ENCODE measurements at places on chromosomes 1 and 21.

DNA sequence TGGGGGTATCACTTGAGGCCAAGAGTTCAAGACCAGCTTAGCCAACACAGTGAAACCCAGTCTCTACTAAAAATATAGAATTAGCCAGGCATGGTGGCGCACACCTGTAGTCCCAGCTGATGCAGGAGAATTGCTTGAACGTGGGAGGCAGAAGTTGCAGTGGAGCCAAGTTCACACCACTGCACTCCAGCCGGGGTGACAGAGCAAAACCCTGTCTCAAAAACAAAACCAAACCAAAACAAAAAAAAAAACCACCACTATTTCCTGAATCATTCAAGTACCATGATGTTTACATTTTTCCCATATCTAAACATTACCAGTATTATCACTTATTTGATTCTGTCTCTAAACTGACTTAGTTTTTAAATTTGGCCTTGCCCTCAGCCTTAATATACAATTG is 29.5 kb downstream of the TUT4 start:
- peak; percentile 15 for DNase-seq

DNA sequence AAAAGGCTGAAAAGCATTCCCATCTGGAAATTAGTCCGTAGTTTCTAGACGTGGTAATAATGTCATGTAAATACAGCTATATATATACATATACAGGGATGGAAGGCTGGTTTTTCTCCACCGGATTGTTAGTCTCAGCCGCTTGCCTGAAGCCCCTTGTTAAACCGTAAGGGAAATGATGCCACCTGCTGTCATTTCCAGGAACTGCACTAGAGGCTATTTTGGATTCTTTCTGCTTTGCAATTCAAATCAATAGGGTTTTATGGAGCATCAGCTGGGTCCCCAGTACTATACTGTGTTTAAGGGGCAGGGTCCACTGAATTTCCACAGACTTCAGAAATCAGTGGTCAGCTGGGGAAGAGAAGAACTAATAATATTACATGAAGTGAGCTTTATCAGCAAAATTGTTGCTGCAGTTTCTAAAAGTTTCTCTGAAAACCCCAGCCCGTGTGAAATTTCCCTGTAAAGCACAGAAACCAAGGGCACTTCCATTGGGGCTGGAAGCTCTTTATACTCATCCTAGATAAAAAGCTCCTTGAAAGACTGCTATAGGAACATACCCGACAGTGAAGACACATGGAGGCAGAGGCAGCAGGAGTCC is 33.8 kb upstream of the MPZL1 start:
- DNase-seq, result peak; percentile 72

GRCh38 chr1:38918568-38918967 is 23.1 kb downstream of the RHBDL2 start:
- DNase-seq, result no peak

DNA sequence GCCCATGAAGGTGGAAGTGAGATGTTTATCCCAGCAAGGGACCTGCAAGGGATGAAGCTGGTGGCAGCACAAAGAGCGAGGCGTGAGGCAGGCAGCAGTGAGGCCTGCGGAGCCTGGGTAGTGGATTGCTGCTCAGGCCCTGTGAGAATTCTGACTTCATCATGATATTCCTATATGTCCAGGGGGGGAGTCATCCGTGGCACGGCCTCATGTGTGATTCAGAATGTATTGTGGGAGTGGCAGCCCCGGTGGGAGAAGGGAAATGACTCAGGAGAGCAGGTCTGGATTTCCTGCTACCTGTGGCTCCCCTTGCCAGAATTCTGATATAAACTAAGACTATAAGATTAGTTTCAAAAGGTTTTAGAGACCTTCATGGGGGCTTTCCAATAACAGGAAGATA is 240.9 kb downstream of the CAMTA1 start:
- DNase-seq, result no peak

DNA sequence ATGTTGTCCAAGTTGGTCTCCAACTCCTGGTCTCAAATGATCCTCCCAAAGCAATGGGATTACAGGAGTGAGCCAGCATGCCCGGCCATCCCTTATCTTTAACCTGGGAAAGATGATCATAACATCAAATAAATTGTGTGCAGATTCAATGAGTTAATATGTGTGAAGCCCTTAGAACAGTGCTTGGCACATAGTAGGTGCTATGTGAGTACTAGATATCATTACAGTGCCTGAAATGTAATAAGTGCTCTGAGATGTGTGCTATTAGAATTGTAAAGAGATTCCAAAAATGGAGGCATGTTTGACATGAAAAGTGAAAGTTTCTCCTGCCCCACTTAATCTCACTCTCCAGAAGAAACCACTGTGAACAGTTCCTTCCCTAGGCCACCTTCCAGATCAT is 71.8 kb downstream of the RUNX3 start:
- DNase-seq, result no peak

- no peak for DNase-seq
These were observed 41.6 kb downstream of the LAMC2 start for GRCh38 chr1:183227422-183228346.

GRCh38 chr1:236938760-236939159 is 65.5 kb downstream of the MT1HL1 start:
- no peak for DNase-seq

DNA sequence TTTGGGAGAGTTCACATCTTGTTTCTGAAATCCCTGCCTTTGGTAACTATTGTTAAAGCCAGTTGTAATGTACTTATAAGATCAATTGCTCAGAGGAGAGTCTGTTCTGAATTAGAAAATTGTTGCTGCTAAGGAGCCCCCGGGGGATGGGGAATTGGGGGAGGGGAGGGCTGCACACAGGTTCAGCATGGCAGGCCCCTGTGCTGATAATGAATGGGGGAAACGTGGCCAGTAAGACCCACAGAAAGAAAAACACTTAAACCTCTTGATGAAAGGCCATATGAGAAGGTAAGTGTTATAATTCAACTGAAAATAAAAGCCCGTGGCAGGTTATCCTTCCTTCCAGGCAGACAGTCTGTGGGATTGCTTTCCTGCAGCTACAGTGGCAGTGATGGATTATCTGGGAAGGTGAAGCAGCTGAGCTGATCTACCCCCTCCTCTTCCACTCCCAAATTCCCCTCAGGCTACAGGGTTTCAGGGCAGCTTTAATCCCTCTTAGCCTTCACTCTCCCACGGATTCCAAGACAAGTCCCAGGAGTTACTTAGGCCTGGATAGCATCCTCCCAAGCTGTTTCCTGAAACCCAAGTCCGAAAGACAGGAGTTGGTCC is 398.8 kb downstream of the TBX15 start:
- no peak for DNase-seq

- no peak for DNase-seq
These were observed at the start of gene RGS18 for GRCh38 chr1:192158181-192158580. TSS of gene RGS18 (plus strand) at chr1:192158462. CDS start at chr1:192158638, 176 bp downstream.

DNA sequence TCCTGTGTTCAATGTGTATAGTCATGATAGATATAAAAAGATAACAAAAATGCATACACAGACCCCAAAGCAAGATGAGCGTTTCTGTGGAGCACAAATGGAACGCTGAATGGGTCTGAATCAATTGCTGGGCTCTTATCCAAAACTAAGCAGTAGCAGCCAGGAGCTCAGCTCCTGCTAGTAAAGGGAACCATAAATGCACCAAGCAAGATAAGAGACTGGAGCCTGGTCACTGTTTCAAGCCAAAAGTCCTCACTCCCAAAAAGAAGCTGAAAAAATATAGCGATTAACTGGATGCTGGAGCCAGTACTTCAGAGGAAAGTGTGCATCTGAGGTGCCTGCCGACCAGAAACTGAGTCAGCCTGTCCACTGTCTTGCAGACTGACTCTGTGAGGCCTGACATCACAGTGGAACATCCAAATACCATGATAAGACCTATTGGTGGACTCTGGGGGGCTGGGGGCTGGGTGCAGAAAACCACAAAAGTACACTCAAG is 68.9 kb downstream of the LRRC8C start:
- DNase-seq, result no peak

DNA sequence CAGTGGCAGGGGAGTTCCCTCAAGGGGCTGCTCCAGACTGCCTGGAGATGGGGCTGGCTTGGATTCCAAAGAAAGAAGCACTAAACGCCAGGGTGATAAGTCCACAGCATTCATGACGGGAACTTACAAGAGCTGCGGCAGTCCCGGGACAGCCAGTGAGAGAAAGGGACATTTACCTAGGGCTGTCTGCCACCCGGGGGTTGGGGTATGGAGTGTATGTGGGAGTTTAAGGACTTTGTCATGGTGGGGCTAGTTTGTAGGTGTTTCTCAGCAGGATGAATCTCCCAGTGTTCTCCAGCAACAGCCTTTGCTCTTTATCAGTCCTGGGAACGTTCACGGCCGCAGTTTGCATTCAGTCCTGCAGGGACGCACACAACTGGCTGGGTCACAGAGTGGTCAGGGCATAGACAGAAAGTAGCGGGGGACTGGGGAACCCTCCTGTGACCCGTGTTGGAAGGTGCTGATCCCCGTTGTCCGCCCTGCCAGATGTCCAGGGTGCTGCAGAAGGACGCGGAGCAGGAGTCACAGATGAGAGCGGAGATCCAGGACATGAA is 41.4 kb upstream of the HMGN1 start:
- no peak for DNase-seq

DNA sequence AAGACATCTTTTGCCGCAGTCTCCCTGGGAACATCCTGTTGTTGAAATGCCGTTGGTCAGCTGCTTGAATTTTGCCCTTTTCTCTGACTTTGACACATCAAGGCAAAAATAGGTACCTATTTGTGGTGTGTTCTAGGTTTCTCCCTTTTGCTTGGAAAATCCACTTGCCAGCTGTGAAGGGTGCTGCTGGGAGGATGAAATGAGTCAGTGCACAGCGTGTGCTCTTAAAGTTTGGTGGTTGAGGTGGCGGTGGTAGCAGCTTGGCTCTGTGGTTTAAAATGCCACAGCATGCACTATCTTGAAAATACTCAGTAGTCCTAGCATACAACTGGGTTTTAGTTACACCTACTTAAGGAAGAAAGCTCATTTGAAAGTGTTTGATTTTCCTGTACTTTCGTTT is 183.8 kb downstream of the DHRS3 start:
- peak; percentile 39 for DNase-seq

Data from CD4-positive, alpha-beta T cell (primary cell).